ENCODE measurements at places on chromosomes 5 and 9.

GRCh38 chr5:60277941-60278340 is 384.4 kb upstream of the PDE4D start:
- no peak for DNase-seq

GRCh38 chr5:60779466-60779865 is 64.6 kb downstream of the ELOVL7 start:
- no peak for DNase-seq

DNA sequence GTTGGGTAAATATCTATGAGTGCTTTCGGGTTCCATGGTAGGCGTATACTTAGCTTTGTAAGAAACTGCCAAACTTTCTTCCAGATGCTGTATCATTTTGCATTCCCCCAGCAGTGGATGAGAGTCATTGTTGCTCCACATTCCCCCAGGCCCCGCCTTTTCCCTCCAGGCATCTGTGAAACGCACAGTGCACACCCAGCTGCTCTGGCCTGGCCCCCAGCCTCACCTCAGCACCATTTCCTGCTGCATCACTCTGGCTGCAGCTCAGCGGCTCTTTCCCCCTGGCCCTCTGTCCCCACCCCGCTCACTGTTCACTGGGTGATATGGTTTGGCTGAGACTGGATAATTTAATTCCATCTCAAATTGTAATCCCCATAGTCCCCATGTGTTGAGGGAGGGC is 76.6 kb upstream of the SPTLC1 start:
- no peak for DNase-seq

- DNase-seq = no peak
Observed at GRCh38 chr9:88950341-88951154, 40.7 kb upstream of the S1PR3 start.

- DNase-seq = no peak
Observed at GRCh38 chr5:177478711-177479646, 5.5 kb upstream of the DBN1 start.

DNA sequence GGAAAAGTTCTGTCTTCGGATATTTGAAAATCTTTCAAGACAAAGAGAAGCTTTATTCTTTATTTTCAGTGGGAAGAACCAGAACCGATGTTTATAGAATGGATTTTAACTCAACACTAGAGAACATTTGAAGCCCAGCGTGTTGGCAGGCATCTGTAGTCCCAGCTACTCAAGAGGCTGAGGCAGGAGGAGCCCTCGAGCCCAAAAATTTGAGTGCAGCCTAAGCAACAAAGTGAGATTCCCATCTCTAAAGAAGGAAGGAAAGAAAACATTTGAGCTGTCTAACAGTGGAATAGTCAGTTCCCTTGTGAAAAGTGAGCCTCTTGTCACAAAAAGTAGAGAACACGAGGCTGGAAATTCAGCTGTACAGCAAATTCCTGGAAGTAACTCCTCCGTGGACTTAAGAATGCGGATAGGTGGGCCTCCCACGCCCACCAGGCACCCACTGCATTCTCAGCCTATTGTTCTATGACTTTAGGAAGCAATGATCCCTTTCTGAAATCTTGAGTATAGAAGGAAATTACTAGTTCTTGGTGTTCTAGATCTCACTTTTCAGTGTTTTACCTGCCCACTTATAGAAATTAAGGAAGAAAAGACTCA is 2.3 kb upstream of the PTPDC1 start:
- no peak for DNase-seq

- DNase-seq = no peak
Observed at GRCh38 chr5:90549729-90550275, 8.8 kb upstream of the ADGRV1 start.

GRCh38 chr9:113219969-113220368 is 1.1 kb downstream of the FKBP15 start:
- DNase-seq = no peak

DNA sequence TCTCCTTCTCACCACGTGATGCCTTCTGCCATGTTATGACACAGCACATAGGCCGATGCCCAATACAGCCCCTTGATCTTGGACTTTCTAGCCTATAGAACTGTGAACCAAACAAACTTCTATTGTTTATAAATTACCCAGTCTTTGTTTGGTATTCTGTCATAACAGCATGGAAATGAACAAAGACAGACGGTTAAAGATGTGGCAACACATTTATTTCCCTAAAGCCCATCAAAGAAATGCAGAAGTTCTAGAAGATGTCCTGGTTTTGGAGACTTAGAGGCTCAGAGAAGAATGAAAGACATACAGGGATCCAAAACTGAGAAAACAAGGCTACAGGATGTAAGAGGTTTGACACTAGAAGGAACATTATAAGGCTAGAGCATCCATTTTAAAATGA is 600.8 kb upstream of the DAB2 start:
- no peak for DNase-seq

DNA sequence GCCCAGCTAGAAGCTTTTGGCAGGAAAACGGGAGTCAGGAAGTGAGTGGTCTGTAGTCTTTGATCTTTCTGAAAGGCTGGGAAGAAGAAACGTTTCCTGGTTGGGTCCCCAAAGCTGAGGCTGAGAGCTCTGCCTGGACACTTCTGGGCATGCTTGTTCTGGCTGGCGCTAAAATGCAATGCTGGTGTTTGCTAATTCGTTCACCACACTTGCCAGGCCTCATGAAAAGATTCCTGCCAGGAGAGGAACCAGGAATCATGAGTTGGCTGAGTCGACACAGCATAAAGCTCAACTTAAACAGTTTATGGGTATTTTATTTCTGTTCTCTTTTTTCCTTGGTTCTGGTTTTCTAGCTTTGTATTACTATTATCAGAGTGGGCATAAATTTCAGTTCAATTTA is 10.7 kb upstream of the PTGR1 start:
- DNase-seq = no peak

- DNase-seq = no peak
Observed at GRCh38 chr9:123011878-123012528, 21.5 kb upstream of the GPR21 start.

DNA sequence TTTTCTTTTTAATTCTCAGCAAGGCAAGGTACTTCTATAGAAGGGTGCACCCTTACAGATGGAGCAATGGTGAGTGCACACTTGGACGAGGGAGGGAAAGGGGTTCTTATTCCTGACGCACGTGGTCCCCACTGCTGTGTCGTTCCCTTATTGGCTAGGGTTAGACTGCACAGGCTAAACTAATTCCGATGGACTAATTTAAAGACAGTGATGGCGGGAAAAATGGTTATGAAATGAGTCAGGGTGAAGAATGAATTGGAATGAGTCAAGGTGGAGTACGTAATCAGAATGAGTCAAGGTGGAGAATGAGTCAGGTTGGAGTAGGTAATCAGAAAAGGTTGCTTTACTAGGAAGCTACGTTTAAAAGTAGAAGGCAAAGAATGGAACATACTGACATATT is 2.1 kb upstream of the HMGCS1 start:
- no peak for DNase-seq

GRCh38 chr5:176775409-176775808 is 35.0 kb upstream of the UNC5A start:
- no peak for DNase-seq

Data from NCI-H187 treated with DMSO at 0.1 percent for 48 hours (cell line).